ENCODE measurements at places on chromosomes 7 and 10.

GRCh38 chr10:28180654-28181053 is 122.2 kb downstream of the MPP7 start:
- DNase-seq: no peak

GRCh38 chr7:10121631-10122030 is 852.0 kb upstream of the PHF14 start:
- no peak for DNase-seq

- DNase-seq: no peak
Measured at GRCh38 chr10:49076319-49076718, 39.0 kb downstream of the VSTM4 start.

GRCh38 chr10:133388973-133389818 is 4.8 kb upstream of the MTG1 start:
- no peak for DNase-seq

- no peak for DNase-seq
Measured at GRCh38 chr10:113420733-113421675, 131.8 kb upstream of the HABP2 start.

GRCh38 chr7:158546626-158547025 is 41.0 kb downstream of the PTPRN2 start:
- DNase-seq: no peak

- DNase-seq: no peak
Measured at GRCh38 chr10:74500026-74500704, 326.2 kb upstream of the KAT6B start.

- DNase-seq: no peak
Measured at GRCh38 chr10:70678757-70679489, 6.6 kb downstream of the ADAMTS14 start.

DNA sequence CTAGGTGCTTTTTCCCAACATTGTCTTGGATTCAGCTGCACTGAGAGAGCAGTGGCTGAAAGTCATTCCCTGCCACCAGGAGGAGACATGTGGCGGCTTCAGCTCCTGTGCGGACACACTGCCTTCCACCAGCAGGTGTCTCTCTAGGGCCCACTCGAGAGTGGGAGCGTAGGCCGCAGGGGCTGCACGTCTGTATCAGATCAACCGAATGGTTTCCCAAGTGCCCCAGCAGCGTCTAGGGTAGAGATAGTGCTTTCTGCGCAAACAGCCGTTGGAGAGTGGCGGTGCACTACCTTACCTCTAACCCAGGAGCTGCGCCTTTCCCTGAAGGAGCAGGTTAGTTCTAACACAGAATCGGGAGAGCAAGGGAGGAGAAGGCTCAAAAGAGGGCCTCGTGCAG is 31.7 kb downstream of the PAPOLB start:
- DNase-seq: peak; percentile 4

DNA sequence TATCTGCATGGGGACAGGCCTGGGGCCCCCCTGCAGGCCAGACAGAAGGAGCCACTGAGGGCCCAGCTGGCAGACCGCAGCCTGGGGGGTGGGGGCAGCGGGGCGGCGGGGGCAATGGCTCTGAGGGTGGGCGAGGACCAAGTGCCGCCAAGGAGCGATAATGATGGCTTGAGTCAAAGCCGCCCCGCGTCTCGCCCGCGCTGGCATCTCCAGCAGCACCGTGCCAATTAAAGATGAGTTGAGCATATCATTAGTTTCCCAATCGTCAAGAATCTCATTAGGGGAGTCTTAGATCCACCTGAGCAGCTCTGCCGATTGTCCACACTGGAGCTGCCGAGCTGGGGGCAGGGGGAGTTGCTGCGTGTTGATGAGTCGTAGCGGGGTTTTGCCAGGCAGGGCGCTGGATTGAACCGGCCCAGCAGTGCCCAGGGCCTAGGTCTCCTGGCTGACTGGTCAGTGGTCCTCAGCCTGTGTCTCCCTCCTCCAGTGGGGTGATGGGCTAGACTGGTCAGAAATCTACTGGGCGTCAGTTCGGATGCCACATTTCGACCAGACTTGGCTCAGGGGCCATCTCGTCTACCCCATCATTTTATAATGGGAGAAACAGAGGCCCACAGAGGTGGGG is 41.0 kb upstream of the PSMG3 start:
- no peak for DNase-seq
